GM04503 (cell line): ENCODE measurements at places on chromosomes 11 and 22.

DNA sequence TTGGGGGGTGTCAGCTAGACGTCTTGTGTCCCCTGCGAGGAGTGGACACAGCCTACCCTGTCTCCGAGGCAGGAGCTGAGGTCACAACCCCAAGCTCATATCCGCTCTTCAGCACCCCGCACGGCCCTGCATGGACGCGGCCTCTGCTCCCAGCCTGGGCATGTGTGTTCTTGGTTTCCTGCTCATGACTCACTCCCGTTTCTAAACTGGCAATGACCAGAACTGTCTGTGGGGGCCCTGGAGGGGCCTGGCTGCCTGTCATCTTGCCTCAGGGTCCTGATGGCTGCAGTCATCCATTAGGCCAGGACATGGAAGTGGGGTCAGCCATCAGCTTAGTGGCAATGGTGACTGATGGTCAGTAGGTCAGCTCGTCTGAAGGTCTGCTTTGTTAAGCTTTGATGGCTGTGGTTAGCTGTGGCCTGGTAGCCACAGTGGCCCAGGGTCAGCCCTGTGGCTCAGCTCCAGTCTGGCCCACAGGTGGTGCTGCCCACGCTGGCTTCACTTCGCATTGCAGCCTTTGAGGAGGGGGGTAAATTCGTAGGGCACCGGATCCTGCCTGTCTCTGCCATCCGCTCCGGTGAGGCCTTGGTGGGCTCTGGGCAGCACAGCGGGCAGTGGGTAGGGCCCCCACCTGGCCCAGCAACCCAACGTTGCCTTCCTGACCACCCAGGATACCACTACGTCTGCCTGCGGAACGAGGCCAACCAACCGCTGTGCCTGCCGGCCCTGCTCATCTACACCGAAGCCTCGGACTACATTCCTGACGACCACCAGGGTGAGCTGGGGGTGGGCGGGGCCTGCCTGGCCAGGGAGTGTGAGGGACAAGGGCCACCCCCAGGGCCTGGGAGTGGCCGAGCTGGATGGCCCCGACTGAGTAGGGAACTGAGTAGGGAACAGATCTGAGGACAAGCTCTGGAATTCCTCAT, 12.0 kb downstream of the PLCB3 start:
- no peak for DNase-seq

DNA sequence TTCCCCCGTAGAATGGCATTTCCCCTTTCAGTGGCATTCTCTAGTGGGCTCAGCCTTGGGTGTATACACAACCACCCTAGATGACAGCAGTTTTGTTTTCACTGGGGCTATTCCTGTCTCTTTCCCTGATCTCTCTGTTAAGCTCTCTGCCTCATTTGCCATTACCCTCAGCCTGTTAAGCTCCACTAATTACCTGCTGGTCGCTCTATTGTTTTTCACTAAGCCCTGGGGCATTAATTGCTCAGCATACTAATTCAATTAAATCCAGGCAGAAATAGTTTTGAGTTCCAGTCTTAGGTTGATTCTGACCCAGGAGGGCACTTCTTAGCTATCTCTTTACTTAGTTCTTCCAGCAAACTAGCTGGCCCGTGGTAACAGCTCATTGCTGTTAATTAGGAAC, 80.0 kb downstream of the BRD1 start:
- no peak for DNase-seq

- DNase-seq = peak; percentile 78
These were observed 7.0 kb downstream of the C11orf86 start for GRCh38 chr11:66981976-66982578.

DNA sequence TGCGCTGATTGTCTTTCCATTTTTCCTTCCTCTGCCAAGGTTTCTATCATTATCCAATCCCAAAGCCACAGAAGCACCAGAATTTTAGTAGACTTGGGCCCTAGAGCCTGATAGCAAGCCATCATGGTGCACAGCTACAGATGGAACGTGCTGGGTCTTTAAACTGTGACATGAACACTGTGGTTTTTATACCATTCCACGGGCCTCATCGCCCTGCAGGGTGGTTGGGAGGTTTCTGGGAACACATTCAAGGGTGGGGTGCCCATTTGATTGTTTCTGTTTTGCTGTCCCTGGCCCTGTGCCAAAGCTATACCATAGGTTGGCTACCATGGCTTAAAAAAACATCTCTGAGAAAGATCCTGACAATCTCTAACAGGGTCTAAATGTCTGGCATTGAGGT, 151.9 kb downstream of the CACNA1I start:
- DNase-seq = no peak

- DNase-seq = peak; percentile 63
These were observed 59.4 kb upstream of the A4GALT start for GRCh38 chr22:42780070-42780540.

DNA sequence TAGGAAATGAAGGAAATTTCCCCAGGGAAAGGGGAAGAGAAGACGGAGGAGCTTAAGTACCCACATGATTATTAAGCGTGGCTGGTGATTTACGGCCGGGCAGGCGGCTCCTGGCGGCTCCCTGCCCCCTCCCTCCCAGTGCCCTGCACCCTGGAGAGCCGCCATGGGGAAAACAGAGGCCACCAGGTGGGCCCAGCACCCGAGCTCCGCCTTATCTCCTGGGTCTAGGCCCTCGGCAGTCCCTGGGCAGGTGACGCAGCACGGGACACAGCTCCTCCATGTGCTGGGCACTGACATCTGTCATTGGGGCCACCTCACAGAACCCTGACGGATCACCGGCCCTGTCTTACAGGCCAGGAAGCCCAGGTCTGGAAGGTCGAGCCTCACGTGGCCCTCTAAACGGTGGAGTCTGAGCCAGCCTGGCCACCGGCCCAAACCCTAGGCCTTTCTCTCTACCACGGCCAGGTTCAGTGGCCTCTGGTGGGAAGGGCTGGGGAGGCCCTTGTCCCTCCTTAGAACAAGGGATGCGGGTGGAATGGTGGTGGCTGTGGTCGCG, 60.2 kb upstream of the PPARA start:
- DNase-seq = no peak

DNA sequence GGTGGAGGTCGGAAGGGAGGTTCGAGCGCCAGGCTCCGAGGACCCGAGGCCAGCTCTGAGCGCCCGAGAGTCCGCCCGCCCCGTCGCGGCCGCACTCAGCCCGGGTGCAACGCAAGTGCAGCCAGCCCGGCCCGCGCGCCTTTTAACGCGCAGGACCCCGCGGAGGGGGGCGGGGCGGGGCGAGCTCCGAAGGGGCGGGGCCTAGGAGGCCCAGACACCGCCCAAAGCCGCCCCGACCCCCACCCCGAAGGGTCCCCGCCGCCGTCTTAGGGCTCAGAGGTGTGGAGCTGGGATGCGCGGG, at the start of gene PHOX2A:
TSS of gene PHOX2A (minus strand) at position 117 of the 301 bp plus-strand sequence. CDS start 172 bp downstream, outside the sequence.
- DNase-seq = no peak

DNA sequence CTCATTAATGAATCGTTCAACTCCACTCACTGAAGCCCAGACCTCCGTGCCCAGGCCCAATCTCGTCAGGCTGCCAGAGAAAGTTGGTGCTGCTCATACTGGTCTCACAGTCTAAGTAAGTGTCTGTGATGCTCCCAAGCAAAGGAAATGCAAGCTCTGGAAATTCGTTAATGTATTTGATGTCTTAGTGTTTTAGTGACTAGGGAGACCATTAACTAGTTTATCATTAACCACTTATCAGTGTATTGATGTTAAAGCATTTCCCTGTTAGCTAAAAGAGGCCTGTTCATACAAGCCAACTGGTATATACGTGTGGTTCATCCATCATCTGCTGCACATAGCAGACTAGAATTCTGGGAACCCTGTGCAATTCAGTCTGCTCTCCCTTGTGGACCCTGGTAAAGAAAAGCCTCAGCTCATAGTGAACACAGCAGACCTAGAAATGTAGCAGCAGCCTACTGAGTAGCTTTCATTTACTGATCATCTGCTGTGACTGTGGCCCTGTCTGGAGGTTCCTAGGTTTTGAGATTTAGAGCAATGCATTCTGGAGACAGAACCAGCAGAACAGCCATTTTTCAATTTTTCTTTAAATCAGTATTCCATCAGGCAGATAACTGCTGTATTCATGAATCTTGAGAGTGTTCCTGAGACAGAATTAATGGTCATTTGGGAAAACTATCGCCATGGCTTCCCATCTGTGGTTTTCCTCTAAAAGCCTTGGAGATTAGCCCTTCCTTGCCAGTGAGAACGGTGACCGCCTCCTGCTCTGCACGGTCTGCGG, 15.7 kb upstream of the AIFM3 start:
- DNase-seq = no peak

- DNase-seq = no peak
These were observed 23.9 kb downstream of the KDM4D start for GRCh38 chr11:94997437-94997836.

DNA sequence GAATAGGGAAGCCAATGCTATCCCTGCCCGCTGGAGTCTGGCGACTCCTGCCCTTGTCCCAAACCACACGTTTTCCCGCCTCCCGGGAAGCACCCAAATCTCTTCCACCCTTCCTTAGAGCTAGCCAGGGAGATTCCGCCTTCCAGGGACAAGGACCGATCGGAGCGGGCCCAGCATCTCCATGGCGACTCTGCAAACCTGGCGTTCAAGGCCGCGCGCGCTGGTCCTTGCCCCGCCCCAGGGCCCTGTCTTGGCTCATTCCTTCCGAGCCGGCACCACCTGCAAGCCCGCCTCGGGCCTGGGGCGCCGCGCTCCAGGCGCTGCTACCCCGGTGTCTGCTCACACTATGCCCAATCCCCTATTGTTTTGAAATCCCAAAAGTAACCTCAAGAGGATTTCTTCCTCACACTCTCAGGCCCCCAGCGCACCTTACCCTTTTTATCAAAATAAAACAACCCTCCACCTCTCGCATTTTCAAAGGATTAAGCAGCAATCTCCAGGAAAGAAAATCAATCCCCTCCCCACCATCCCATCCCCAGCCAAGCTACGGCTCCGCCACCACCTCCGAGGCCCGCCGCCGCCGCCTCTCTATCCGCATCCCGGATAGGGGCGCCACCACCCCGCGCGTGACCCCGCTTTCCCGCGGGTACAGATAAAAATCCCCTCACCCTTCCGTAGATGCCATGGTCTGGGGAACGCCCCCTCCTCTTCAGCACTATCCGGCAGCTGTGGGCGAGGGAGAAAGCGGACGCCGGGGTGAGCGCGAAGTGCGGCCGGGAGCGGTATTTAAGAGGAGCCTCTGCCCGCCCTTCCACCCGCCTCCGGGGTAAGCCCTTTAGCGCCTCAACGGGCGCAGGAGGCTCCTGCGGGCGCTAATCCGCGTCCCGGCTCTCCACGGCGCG, 825 bp downstream of the SLC1A2 start:
- no peak for DNase-seq

- no peak for DNase-seq
These were observed 378.4 kb upstream of the PITPNB start for GRCh38 chr22:28297504-28297903.

DNA sequence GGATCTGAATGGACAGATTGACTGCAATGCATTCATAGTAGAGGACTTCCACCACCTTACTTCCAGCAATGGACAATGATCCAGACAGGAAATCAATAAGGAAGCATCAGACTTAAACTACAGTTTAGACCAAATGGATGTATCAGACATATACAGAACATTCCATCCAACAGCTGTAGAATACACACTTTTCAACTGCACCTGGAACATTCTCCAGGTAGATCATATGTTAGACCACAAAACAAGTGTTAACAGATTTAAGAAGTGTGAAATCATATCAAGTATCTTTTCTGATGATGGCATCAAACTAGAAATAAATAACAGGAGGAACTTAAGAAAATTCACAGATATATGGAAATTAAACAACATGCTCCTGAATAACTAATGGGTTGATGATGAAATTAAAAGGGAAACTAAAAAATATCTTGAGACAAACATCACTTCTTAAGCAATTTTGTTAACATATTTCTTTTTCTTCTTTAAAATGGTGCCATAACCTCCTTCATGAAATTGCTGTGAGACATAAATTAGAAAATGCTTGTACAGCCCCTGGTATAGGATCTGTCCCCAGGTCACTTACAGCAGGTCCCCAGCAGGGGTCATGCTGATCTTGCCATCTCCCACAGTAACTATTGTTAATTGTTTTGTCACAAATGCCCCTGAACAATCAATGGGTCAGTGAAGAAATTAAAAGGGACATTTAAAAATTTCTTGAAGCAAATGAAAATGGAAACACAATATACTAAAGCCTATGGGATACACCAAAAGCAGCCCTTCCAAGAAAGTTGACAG, 100.0 kb upstream of the OR4B1 start:
- DNase-seq = no peak

GRCh38 chr11:98559961-98560360, 460.8 kb upstream of the CNTN5 start:
- DNase-seq = no peak

DNA sequence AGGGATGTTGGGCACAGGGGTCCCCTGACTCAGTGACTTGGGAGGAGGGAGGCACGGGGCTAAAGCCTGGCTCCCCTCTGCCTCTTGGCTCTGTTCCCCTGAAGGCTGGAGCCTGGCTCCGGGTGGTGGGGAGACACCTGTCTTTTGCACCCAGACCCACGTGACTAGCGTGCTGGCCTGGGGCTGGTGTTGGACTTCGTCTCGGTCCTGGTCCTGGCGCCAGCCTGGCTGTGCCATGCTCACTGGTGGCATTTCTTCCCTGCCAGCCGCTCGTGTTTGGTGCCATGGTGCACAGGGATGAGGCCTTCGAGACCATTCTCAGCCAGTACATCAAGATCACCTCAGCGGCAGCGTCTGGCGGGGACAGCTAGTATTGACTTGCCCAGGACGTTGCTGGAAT, 56.7 kb downstream of the GRAMD4 start:
- DNase-seq = no peak
